ENCODE measurements at places on chromosomes 13 and 19.

DNA sequence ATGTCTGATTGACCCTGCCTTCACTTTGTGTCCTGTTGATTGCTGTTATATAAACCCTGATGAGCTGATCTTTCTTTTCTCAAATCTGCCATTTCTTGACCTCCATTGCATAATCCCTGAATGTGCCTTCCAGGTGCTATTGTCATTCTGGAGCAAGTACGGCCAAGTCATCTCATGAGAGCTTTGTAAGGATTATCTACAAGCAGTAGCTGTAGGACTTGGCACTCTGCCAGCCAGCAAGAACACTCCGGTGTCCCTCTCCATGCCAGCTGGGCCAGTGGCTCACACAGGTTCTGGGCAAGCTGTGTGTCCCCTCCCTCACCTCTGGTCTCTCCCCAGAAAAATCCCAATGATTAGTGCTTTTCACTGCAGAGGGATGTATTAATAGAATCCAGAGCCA is 348.1 kb downstream of the FOXO1 start:
- DNase-seq = no peak

DNA sequence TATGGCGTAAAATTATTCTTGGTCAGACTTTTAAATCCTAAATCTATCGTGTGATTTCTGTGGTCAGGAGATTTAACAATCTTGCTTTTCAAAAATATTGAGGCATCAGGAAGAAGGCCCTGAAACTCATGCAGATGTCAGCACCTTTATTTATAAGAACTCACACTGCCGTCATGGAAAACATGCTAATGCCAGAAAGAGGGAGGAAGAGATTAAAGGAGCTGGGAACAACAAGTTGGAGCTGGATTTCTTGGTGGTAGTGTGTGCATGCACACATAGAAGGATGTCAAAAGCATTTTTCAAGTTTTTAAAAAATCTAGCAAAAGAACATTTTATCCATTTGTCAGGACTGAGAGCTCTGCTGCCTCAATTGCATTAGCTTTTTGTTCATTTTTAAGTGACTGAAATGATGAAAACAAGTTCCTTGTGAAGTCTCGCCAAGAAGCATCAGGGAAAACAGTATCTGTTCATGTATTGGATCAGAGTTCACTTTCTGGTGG is 342.5 kb downstream of the SPRY2 start:
- DNase-seq = no peak

- DNase-seq = no peak
Measured at GRCh38 chr19:607301-608154, 17.8 kb downstream of the HCN2 start.

DNA sequence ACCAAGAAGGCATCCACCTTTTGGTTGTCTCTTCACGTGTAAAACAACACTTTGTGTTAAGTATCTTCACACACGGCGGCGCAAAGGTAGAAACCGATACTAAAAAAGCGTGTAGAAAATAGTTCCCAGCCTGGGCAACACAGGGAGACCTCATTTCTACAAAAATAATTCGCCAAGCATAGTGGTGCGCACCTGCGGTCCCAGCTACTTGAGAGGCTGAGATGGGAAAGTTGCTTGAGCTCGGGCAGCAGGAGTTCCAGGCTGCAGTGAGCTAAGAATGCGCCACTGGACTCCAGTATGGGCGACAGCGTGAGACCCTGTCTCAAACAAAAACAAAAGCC is 573 bp upstream of the ERCC5 start:
- no peak for DNase-seq

- DNase-seq = no peak
Measured at GRCh38 chr13:73657821-73658540, 476.2 kb downstream of the KLF12 start.

GRCh38 chr13:74867460-74867859 is 614.5 kb downstream of the TBC1D4 start:
- DNase-seq = no peak

DNA sequence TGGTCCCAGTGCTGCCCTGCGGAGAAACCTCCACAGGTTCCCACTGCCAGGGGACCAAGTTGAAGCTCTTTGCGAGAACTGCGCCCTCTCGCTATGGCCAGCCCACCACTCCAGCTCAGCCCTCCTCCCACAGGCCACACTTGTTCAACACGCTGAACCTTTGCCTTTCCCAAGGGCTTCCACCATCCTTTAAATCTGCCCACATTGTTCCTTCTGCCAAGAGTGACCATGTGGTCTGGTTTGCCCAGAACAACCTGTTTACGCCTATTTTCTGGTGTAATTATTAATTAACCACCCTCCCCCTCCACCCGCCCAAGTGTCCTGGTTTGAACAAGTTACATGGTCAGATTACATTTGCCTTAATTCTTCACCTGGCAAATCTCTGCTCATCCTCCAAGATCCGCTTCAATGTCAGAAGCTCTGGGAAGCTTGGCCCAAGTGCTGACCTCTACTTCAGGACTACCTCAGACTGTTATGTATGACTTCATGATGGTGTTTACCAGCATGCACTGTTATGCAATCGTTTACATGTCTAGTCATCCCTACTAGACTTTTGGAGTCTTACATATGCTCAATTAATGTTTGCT is 12.0 kb upstream of the USP12 start:
- DNase-seq = no peak

DNA sequence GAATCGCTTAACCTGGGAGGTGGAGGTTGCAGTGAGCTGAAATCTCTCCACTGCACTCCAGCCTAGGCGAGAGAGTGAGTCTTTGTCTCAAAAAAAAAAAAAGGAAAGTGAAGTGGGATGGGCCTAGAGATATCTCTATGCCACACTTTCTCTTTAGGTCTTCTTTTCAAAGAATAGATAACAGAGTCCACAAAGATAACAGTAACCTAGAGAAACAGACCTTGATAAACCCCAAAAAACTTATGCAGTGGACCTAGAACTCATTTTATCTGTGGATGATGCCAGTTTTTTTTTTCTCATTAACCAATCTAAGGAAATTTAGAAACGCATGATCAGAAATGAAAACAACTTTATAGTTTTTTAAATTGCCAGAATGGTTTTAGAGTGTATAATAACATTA is 227.4 kb downstream of the LHFPL6 start:
- DNase-seq = no peak

DNA sequence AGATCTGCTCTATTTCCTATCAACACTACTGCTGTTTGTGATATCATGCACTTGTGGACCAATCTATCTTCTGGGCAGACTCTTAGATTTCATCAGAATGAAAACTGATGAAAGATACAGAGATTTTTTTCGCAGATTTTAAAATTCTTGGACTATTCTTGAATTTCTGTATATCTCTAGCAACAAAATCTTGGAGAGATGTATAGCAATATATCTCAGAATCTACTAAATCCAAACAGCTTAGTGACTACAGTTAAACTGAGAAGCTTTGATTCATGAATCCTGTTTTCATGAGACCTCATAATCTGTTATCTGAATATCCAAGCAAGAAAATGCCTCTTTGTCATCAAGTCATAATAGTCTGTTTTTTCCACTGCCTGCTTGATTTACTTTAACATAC is 28.0 kb upstream of the FREM2 start:
- no peak for DNase-seq

- DNase-seq = no peak
Measured at GRCh38 chr19:5316138-5316537, 24.5 kb downstream of the PTPRS start.

DNA sequence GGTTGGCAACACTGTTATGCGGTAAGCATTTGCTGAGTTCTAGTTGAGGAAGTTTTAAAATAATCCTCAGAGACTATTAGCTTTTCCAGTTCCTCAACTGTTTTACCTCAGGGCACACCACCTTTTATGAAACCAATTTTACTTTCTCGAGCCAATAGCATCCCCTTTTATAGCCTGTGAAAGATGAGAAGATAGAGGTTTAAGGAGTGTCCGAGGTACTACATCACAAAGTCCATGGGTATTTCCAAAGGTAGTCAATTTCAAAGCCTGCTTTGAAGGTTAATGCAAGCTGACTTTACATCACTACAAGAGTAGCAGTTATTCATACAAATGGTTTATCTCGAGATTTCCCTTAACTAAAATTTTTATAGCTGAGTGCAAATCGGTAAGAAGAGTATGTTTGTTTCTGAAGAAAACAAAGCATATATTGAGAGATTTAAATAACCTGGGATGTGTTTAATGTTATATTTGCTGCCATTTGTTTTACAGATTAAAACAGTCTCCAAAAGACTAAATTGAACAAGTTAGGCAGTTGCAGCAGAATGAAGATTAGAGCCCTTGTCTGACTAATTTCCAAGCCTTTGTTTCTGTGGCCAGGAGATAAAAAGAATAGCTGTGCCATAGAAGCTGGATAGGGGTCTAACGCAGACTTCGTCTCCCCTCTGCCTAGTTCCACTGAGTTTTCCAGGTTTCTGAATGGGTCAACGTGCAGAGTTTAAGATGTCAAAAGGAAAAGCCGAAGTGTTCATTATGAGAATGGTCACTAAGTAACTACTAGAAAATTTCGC is 74.7 kb upstream of the TRPC4 start:
- no peak for DNase-seq

- no peak for DNase-seq
Measured at GRCh38 chr13:49645451-49645850, 17.1 kb downstream of the ARL11 start.

- no peak for DNase-seq
Measured at GRCh38 chr13:100234524-100235136, 145.7 kb downstream of the PCCA start.

GRCh38 chr13:38419312-38419873 is 69.7 kb downstream of the UFM1 start:
- no peak for DNase-seq

GRCh38 chr13:33868343-33868994 is 50.5 kb downstream of the RFC3 start:
- no peak for DNase-seq

- no peak for DNase-seq
Measured at GRCh38 chr19:2033115-2033824, 17.8 kb upstream of the BTBD2 start.

DNA sequence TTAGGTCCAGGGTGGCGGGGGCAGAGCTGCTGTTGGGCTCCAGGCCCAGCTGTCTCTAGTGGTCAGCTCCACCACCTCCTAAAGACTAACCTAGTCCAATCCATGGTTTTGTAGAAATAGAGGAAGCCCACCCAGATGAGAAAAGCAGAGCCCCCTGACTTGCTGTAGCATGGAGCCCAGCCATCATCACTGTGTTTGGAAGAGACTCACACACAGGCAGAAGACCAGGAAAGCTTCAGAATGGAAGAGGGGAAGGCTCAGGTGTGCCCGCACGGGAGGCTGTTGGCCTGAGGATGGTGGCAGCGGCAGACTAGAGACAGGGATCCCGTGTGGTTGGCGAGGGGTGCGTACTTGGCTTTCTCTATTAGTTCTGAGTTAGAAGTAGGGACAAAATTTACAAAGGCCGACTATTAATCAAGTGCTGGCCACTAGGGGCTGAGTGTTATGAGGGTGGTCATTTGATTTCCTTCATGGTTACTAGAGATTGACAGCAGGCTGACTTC is 193.2 kb upstream of the SOX1 start:
- DNase-seq = no peak

DNA sequence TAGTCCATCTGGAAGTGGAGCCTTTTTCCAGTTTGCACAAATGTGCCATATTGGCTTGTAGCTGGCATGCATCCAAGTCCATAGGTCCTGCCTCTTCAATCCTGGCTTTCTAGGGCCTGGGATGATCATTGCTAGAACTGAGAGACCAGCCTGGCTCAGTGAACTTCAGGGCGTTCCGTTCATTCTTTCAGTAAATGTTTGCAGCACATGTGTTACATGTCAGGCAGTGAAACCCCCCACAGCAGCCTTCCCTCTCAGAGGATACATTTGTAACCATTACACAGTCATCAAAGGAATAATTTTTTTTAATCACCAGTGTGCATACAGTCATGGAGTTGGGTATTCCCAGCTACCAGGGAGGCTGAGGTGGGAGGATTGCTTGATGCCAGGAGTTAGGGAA is 9.7 kb downstream of the FUT2 start:
- DNase-seq = no peak

DNA sequence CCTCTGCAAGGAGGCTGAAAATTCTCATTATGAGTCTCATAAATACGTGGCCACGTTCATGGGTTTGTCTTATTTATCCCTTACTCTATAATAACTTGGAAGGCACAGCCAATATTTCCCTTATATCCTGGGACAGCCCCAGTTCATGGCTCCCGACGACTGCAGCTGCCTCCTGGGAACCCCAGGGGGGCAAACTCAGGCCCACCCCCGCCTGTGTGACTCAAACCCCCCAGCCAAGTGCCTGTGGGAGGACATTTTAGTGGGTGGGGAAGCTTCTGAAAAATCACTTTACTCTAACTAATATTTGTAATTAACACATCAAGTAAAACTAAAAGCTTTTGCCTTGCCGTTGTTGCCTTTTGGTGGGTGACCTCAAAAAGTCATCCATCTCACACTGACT is 14.3 kb downstream of the RASA3 start:
- no peak for DNase-seq

- no peak for DNase-seq
Measured at GRCh38 chr19:23539499-23539898, 144.2 kb upstream of the ZNF91 start.

- no peak for DNase-seq
Measured at GRCh38 chr13:97719736-97720135, 233.7 kb upstream of the IPO5 start.

DNA sequence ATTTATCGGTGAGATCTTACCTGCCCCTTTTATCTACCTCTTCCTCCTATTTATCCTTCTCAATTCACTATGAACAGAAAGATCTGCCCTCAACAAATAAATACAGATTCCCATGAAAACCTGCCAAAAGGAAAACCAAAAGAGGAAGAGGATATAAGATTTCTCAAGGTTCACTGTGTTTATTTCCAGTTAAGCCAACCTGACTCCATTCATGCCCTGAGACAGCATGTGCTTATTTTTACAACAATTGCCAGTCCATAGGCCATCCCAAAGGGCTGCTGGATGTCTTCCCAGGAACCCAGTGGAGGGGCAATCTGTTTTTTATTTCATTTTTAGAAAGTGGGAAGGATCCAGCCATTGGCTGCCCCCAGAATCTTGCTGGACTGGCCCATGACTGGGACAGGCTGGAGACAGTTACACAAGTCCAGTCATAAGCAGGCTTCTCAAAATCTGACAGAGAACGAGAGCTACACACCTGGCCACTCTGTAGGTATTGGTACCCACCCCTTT is 209.1 kb downstream of the IRS2 start:
- no peak for DNase-seq

DNA sequence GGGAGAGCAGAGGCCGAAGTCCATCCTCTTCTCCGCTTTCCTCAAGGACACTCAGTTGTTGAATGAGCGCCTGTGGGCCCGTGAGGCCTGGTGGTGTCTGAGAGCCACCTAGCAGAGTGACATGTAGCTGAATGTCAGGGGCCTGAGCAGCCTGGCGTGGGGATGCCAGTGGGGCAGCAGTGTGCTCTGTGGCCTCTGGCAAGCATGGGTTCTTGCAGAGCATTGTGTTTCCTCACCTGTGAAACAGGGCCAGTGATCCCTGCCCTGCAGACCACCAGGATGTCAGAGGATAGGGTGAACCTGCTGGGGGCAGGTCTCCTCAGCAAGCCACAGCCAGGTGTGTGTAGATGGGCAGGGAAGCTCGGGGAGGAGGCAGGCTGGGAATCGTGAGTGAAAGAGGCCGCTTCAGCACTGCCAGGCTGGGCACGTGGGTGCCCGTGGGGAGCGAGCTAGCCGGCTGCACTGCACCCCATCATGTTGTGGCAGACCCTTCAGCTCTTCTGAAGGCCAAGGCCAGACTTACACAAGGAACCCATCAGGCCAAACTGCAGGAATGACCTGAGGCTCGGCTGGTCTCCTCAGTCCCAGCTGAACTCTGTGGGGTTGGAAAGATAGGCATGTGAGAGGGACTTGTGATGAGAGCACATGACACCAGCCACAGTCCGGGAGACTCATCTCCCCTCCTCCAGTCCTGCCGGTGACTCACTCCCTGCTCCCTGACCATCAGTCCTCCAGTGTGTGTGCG is 5.0 kb downstream of the PPP1R37 start:
- DNase-seq = no peak

GRCh38 chr13:93859716-93860115 is 619.8 kb downstream of the DCT start:
- no peak for DNase-seq
